Activated naive CD8-positive, alpha-beta T cell treated with anti-CD3 and anti-CD28 coated beads, Interleukin-2, amount 50 U/mL, for 24 hours (primary cell): ENCODE measurements at places on chromosomes 7 and 10.
A peak's percentile ranks its signal among the peaks of the same experiment; 100 is the strongest.

- H3K36me3 ChIP-seq: no peaks in the 10 kb centered on the region
- H3K4me1 ChIP-seq: peaks cover 40% of the 10 kb centered on the region
- peak; percentile 2 for DNase-seq
- H3K27me3 ChIP-seq: peaks cover 88% of the 10 kb centered on the region
Measured at GRCh38 chr7:27187475-27188385, 2.7 kb upstream of the HOXA11 start.

DNA sequence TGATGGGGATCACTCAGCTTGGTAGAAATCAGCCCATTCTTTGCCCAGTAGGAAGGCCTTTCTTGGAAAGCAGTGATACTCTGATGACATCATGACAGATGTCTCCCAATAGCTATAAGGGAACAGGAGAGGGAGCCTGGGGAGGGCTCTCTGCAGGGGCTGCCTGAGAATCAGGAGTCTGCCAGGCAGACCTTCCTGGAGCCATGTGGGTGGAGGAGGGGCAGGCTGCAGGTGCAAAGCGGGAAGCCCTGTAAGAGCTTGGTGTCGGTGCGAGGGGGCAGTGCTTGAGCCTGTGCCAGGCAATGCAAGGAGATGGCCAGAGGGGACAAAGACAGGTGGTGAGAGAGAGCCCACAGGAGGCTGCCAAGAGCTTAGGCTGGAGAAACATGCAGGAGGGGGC lies 5.0 kb upstream of the TNS3 start:
- DNase-seq: no peak
- H3K27me3 ChIP-seq: peaks cover 13% of the 10 kb centered on the region
- no peak overlapping the region for H3K27ac ChIP-seq
- H3K36me3 ChIP-seq: no peaks in the 10 kb centered on the region
- H3K4me1 ChIP-seq: no peaks in the 10 kb centered on the region
- no peak overlapping the region for H3K4me3 ChIP-seq

DNA sequence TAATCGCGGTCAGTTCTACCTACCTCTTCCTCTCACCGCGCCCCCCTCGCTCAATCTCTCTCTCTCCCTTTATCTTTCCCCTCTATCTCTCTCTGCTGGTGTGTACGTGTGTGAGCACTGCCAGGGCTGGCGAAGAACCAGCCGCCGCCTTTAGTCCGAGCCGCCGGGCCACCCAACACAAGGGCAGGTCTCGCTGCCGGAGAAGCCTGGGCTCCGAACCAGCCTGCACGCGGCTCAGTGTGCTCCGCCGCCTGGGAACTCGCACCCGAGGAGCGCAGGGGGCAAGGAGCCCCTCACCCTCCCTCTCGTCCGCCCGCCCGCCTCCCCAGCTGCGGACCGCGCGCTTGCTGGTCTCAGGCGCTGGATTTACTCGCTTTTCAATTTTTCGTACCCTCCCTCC lies 1.7 kb downstream of the NXPH1 start:
- no peak overlapping the region for H3K27ac ChIP-seq
- no peak overlapping the region for H3K4me3 ChIP-seq
- H3K4me1 ChIP-seq: peaks cover 9% of the 10 kb centered on the region
- DNase-seq: no peak

DNA sequence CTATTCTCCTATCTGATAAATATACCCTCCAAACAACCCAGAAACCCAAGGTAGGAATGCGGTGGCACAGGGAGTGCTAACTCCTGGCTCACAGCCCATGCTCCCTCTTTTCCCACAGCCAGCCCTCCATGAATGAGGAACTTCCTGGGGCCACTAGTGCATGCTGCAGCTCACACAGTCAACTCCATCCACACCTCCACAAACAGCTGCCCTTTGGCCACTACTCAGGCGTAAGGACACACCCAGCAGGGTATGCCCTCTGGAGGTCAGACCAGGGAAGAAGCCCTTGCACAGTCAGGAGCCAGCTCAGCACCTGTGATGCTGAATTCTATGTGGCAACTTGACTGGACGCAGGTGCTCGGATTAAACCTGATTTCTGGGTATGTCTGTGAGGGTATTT lies 85.2 kb upstream of the PIK3CG start:
- no peak overlapping the region for H3K27ac ChIP-seq
- no peak overlapping the region for H3K4me3 ChIP-seq
- H3K4me1 ChIP-seq: peaks cover 19% of the 10 kb centered on the region

DNA sequence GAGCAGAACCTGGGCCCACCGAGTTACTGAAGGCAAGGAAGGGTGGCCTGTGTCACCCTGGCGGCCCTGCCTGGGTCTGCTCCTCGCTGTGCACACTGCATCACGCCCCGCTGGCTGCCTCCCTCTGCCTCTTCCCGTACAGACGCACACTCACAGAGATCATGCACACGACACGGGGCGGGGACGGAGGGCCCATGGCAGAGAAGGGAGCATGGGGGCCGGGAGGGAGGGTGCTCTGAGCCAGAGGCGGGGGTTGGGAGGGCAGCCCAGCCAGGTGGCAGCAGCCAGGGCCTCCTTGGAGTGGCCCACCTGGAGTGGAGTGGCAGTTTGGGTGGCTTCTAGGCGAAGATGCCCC lies 16.6 kb downstream of the BUD23 start:
- H3K4me1 ChIP-seq: peaks cover 2% of the 10 kb centered on the region
- no peak overlapping the region for H3K4me3 ChIP-seq
- no peak for DNase-seq
- no peak overlapping the region for H3K27ac ChIP-seq
- no peaks in the 10 kb centered on the region for H3K27me3 ChIP-seq

DNA sequence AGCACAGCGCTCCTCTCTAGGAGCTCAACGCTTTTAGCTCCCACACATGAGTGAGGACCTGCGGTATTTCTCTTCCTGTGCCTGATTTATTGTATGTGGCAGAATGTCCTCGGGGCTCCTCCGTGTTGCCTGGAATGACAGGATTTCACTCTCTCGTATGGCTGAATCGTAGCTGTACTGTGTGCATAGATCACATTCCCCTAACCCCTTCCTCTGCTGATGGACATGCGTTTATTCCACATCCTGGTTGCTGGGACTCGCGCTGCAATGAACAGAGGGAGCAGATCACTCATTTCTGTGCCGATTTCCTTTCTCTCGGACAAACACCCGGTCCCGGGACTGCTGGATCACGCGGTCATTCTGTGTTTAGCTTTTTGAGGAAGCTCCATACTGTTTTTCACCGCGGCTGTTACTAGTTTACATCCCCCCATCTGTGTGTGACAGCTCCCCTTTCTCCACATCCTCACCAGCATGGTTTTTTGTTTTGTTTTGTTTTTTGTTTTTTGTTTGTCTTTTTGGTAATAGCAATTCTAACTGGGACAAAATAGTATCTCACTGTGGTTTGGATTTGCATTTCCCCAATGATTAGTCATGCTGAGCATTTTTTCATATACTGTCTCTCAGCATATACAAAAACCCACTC lies 76.3 kb downstream of the FOXL3 start:
- DNase-seq: no peak
- peaks cover 57% of the 10 kb centered on the region for H3K4me1 ChIP-seq
- H3K4me3 ChIP-seq: peak overlapping the region; percentile 24
- H3K36me3 ChIP-seq: peaks cover 6% of the 10 kb centered on the region

DNA sequence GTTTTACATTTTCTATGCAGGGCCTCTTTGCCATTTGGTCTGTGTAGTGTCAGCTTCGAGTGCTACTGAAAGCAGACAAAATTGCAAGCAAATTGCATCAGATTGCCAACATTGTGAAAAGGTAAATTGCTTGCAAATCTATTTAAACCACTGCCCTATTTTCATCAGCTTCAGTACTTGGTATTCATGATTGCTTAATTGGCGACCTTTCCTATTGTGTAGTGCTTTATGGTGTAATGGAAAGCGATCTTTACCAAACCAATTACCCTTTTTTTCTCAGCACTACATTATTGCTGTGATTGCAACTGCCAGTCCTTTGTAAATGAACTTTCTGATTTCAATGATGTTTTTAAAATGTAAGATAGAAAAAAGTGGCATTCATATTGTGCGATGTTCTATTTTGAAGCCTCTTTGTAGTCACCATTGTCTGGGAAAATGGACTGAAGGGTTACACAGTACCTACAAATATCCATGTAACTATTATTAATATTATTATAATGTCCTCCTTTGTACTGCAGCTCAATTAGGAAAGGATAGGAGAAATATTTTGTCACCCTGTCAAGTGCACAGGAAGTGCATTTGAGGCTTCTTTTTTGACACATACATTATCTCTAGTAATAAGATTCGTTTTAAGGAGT lies 177.7 kb upstream of the SP8 start:
- no peaks in the 10 kb centered on the region for H3K4me1 ChIP-seq
- DNase-seq: no peak
- H3K27me3 ChIP-seq: no peaks in the 10 kb centered on the region
- H3K4me3 ChIP-seq: no peak overlapping the region
- no peaks in the 10 kb centered on the region for H3K36me3 ChIP-seq
